Iris pigment epithelial cell (primary cell): ENCODE measurements at places on chromosomes 1 and 21.

DNA sequence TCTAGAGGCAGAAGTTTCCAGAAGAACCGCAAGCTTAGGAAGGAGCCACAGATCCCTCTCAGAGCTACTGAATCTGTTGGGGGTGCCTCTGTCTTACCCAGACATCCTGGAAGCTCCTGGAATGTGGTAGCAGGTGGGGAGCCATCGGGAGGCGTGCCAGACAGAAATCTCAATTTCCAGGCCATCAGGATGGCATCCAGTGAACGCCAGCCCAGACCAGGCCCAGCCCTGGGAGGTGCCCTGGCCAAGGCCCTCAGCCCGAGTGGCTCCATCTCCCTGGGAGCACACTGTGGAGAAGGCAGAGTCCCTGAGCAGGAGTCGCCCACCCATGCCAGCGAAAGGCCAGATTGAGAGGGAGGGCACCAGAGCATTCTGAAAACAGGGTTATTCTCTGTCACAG, 2.5 kb downstream of the ABCA4 start:
- no peak for DNase-seq

DNA sequence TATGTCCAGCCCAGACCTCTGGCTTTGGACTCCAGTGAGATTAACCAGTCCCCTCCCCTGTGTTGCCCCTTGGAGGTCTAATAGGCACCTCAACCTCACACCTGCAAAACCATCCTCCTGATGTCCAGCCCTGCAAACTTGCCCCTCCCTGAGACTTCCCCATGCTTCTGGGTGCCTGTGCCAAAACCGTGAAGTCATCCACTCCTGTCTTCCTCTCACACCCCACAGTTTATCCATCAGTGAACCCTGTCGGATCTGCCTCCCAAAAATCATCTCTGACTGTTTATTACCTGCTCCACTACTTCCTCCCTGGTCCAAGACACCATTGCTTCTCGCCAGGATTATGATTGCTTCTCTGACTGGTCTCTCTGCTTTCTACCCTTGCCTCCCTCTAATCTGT, 31.7 kb upstream of the PADI1 start:
- no peak for DNase-seq

GRCh38 chr1:5911871-5912271, 80.4 kb downstream of the NPHP4 start:
- DNase-seq: no peak

DNA sequence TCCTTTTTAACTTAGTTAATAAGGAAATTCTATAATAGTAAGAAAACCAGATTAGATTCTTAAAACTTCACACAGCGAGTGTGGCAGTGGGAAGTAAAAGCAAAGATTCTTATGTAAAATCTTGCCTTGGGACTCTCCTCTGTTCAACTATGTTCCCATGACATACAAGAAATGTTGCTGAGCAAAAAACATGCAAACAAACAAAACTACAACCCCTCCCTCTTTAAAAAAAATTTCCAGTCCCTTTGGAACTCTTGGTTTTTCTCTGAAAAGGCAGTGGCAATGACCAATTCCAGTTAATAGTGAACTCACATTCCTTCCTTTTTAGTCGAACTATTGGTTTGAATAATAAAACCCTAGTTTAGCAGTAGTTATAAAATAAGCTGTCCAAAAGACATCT, 453.1 kb upstream of the ZRANB2 start:
- no peak for DNase-seq

GRCh38 chr1:223031733-223032601, 111.1 kb downstream of the TLR5 start:
- no peak for DNase-seq

DNA sequence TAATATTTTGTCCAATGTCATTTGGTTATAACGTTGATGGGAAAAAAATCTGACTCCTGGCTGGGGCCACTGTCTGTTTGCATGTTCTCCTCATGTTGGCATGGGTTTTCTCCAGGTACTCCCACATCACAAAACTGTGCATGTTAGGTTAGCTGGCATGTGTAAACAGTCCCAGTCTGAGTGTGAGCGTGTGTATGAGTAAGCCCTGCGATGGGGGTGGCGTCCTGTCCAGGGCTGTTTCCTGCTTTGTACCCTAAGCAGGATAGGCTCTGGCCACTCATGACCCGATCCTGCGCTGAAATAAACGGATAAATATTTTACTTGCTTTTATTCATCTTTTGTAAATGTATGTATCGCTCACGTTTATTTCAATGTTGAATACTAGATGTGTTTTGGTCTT, 13.5 kb downstream of the EFCAB14 start:
- DNase-seq: peak; percentile 36

DNA sequence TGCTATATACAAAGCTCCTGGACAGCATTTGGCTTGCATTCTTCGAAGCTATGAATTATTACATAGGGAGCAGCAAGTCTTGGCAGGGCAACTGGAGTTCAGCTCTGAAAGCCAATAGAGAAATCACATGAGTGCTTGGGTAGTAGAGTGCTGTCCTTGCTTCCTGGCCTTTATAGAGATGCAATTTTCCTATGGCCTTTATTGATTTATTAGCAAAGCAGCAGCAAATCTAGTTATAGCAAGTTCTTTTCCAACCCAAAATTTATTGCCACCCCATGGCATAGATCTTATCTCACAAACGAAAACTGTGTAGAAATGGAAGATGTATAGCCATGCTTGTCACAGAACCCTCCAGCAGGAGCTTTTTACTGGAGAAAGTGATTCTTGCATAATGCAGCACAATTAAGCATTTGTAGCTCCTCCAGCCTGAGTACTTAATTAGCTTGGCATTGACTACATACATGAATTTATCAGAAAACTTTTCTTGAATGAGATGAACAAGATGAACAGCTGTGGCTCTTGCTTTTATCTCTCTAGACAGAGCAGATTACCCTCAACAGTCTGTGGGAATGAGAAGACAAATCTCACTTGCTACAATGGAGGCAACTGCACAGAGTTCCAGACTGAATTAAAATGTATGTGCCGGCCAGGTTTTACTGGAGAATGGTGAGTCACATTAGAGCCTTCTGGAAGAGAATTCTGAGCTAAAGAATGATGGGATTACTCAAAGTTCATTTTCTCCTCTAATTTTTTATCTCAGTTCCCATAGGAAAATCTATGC, 170.1 kb downstream of the CRB1 start:
- DNase-seq: no peak

DNA sequence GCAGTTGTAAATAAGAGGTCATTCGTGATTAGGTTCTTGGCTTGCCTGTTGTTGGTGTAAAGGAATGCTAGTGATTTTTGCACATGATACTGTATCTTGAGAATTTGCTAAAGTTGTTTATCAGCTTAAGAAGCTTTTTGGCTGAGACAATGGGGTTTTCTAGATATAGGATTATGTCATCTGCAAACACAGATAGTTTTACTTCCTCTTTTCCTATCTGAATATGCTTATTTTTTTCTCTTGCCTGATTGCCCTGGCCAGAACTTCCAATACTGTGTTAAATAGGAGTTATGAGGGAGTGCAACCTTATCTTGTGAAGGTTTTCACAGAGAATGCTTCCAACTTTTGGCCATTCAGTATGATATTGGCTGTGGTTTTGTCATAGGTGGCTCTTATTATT, 576.1 kb upstream of the RGS18 start:
- no peak for DNase-seq

DNA sequence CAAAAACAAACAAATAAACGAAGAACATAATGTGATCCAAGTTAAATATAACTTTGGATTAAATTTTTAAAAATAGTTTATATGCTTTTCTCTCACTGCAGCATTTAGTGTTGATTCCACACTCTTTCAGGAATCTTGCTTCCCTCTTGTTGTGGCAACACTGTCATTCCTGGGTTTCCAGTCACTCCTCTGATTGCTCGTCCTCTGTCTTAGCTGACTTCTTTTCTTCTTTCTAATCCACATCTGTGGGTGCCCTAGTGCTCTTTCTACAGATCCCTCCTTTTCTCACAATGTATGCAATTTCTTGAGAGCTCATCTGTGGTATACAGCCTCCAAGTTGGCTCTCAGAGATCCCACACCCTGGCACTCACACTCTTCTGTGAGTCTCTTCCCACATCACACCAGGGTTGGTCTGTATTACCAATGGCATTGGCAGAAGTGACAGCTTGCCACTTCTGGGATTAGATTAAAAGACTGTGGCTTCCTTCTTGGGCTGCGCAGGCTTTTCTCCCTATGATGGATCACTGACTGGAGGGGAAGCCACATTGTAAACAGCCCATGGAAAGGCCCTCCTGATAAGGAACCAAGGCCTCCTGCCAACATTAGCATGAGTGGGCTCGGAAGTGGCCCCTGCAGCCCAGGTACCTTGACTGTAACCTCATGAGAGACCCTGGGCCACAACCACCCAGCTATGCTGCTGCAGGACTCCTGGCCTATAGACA, 11.5 kb upstream of the MYOC start:
- DNase-seq: no peak

GRCh38 chr21:31414263-31415000, 70.4 kb upstream of the TIAM1 start:
- DNase-seq: no peak

DNA sequence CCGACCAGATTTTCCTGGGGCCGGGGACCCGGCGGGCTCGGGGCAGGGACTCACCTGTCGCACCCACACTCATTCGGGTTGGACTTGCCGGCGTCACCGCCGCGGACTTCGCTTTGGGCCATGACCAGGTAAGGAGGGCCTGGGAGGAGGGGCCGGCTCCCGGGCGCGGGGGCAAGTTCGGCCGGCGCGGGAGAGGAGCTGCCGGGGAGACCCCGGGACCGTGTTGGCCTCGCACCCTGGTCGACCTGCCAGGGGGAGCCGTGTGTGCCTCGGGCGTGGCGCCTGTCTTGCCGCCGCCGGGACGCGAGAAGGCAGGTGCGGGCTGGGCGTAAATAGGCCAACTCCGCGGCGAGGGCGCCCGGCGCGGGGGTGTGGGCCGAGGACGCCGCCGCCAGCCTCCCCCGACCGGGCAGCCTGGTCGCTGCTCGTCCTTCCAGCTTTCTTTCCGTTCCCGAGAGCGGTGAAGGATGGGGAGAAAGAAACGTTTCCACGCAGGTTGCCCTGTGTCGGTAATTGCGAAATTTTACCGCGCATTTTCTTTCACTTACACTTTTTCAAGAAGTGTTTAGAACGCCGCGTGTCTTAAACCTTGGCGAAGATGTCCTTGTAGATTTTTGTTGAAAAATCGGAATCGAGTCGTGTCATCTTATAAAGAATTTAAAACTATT, 558 bp downstream of the USP1 start:
- DNase-seq: peak; percentile 31

DNA sequence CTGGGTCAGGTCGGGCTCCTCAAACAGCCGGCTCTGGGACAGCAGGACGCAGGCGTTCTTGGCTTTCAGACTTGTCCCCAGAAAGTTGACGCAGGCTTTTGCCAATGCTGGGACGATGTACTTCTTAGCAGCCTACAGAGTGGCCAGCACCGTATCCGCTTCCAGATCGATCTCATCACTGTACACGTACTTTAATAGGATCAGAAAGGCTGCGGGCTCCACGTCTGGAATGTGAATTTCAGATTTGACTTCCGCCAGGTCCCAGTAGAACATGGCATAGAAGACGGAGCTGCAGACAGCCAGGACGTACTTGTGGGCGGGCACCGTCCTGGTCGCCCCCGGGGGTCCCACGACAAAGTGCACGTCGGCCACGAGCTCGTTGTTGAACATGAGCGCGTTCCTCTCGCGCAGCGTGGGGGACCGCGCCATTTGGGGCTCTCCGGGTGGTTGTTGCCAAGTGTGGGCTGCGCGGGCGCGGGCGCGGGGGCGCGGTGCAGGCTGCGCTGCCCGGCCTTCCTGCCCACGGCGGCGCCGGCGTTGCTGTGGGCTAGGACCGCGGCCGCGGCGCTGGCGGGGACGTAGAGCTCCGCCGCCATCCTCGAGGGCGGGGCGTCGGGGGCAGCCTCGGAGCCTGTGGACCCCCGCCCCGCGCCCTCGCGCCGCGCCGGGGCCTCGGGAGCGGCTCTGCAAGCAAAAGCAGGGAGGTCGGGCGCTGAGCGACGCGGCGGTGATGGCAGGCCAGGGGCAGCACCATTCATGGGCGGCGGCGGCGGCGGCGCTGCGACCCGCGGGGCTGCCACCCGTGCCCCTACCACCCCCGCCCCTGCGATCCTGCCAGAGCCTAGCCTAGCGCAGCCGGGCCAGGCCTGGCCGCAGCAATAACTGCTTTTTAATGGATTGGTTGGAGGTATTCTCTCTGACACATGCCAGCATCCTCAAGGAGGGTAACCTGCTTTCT, 10.6 kb downstream of the CNR2 start:
- no peak for DNase-seq

DNA sequence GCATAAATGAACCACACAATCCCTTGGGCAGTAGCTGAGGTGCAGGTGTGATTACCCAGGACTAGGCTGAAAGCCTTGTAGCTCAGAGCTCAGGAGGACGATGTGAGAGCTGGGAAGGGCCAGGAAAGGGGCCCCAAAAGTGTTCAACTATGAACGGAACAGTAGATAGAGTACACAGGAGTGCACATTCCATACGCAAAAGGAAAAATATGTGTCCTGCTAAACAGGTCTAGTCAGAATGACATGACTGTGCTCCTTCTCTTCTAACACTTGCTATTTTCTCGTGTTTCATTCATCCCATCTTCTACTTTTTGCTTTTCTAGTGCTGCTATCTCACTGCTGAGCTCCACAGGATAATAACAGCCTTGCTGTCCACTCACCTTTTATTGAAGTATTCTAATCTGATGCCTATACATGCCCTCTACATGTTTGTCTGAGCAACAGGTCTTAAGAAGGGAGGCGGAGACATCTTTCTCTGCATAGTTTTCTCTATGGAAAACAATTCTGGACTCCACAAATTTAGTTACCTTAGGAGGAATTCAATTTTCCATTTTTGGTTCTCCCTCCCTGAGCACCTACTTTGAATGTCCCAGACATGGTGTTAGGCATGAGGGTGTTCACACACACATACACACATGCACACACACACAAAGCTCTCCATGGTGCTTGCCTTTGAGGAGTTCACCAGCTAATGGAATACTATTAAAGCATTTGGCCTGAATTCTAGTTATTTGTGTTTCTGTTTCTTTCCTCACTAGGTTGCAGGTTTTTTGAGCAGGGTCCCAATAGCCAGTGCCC, 3.4 kb downstream of the S100A10 start:
- no peak for DNase-seq

DNA sequence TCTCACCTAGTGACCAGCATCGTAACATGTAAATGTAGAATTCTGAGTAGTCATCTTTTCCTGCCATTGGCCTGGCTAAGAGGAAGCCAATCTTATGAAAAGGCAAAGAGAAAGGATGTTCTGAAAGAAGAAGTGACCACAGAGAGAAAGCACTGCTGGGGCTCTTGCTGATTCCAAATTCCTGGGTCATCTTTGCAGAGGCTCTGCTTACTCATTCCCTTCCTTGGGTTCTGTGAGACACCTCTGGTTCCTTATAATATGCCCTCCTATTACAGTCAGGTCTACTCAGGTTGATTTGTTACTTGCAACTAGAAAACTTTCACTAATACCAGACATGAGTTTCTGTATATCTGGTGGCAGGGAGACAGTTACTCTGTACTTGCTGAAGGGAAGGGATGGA, 198.8 kb upstream of the C8B start:
- no peak for DNase-seq

- no peak for DNase-seq
Observed at GRCh38 chr1:3381901-3382300, 72.6 kb upstream of the ARHGEF16 start.

GRCh38 chr1:117301901-117302300, 65.3 kb upstream of the MAN1A2 start:
- DNase-seq: no peak
